ENCODE measurements at places on chromosomes 13 and 19.

GRCh38 chr13:106440866-106441265, 94.6 kb downstream of the EFNB2 start:
- DNase-seq, result no peak

DNA sequence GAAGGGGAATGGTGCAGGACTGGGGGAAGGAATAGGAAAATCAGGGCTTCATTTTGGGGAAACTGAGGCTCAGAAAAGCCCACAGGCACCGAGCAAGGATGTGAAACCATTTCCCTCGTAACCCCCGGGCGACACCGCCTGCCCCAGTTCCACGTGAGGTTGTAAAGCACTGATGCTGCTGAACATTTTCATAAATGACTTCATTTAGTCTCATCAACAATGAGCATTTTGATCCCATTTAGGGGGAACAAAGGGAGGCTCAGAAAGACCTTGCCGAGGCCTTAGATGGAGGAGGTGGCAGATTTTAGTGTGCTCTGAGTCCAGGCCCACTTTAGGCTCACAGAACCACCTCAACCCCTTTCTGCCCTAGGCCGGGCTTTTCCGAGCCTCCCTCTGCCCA, 20.5 kb upstream of the FBXO27 start:
- DNase-seq, result no peak

GRCh38 chr19:35104361-35104760, 11.3 kb upstream of the FXYD3 start:
- DNase-seq, result no peak

DNA sequence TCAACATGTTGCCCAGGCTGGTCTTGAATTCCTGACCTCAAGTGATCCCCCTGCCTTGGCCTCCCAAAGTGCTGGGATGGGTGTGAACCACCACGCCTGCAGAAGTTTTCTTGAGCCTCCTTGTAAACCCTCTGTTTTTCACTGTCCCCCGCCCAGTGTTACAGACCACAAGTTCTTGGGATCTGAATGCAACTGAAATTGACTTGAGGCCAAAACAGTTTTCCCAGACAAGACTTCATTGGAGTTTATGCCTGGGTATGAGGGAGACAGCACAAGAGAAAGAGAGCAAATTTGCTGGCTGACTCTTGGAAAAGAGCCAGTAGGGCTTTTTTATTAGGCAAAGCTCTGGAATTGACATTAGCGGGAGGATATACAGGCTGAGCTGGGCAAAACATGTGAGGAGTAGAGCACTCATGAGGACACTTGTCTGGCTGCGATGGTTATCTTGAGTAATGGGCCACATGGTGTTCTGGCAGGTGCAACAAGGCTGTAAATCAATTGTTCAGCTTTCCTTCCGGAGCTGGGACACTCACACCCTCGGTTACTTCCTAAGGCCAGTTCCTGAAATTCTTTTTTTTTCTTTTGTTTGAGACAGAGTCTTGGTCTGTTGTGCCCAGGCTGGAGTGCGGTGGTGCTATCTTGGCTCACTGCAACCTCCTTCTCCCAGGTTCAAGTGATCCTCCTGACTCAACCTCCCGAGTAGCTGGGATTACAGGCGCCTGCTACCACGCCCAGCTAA, 12.7 kb upstream of the HNRNPL start:
- no peak for DNase-seq

- no peak for DNase-seq
Measured at GRCh38 chr19:19530423-19530804, 1.7 kb downstream of the YJEFN3 start.

- no peak for DNase-seq
Measured at GRCh38 chr13:111337741-111338140, 17.3 kb downstream of the TEX29 start.

GRCh38 chr19:6227936-6228325, 51.8 kb downstream of the MLLT1 start:
- no peak for DNase-seq

- DNase-seq, result no peak
Measured at GRCh38 chr13:80945328-80945727, 604.4 kb upstream of the SPRY2 start.

DNA sequence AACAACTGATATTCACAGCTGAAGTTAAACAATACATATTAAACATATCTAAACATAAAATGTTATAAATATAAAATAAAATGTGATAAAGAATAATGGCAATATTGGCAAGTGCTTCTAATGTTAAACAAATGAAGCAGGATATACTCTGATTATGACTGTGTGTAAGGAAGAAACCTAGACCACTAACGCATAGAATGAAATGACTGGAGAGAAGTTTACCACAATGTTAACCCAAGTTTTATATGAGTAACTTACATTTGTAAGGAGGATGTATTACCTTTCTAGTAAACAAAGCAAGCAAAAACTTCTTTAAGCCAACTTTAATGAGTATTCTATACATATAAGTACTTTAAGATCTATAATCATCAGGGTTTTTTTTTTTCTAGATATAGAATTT, 43.0 kb downstream of the RB1 start:
- no peak for DNase-seq

- no peak for DNase-seq
Measured at GRCh38 chr19:48670699-48671445, 1.9 kb downstream of the NTN5 start.

DNA sequence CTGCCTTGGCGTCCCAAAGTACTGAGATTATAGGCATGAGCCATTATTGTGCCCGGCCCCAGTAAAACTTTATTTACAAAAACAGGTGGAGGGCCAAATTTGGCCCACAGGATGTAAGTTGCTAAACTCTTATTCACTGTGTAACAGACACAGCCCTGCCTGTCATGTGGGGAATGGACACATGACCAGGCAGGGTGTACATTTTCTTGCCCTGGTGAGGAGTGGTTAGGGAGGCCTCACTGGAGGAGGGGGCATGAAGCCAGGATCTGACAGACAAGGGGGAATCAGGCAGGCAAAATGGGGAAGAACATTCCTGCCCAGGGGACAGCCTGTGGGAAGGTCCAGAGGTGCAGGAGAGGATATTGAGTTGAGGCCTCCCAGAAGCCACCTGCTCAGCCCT, 7.4 kb upstream of the PGLS start:
- no peak for DNase-seq

DNA sequence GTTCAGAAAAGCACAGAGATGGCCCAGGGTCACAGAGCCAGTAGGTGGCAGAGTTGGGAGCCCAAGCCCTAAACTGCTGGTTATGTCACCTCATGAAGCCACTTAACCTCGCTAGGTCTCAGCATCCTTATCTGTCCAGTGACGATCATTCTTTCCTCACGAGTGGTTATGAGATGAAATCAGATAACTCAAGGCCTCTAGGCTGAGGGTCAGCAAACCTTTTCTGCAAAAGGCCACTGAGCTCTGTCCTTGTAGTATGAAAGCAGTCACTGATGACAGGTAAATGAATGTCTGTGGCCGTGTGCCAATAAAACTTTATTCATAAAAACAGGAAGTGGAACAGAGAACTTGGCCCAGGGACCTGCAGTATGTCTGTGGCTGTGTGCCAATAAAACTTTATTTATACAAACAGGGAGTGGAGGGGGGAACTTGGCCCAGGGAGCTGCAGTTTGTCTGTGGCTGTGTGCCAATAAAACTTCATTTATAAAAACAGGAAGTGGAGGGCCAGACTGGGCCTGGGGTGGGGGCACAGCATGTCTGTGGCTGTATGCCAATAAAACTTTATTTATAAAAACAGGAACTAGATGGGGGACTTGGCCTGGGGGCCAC, 71.2 kb downstream of the GNG7 start:
- no peak for DNase-seq

GRCh38 chr19:3458229-3459088, 21.9 kb downstream of the SMIM24 start:
- no peak for DNase-seq

DNA sequence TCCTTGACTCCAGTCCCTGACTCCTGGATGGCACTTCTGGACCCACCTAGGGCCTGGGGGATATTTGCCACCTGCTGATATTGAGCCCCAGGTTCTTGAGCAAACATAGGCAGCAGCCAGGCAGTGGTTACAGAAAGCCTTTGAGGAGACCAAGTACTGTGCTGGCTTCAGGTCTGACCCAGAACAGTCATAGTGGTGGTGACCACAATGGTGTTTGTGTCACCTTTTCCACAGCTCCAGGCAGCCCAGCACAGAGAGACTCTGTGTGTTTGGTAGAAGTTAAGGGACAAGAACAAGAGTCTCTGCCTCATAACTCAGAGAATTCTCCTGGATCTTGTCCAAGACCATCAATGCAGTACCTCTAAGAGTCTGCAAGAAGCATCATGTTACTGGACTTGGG, 14.6 kb upstream of the CLC start:
- no peak for DNase-seq
